ENCODE measurements at places on chromosomes 2 and 18.
A peak's percentile ranks its signal among the peaks of the same experiment; 100 is the strongest.

- no peak for DNase-seq
These were observed 72.2 kb upstream of the CHRNA1 start for GRCh38 chr2:174836377-174836994.

GRCh38 chr2:233173115-233173514 is 78.4 kb upstream of the ATG16L1 start:
- DNase-seq, result no peak

GRCh38 chr2:54524226-54524991 is 68.3 kb downstream of the SPTBN1 start:
- peak; percentile 43 for DNase-seq

DNA sequence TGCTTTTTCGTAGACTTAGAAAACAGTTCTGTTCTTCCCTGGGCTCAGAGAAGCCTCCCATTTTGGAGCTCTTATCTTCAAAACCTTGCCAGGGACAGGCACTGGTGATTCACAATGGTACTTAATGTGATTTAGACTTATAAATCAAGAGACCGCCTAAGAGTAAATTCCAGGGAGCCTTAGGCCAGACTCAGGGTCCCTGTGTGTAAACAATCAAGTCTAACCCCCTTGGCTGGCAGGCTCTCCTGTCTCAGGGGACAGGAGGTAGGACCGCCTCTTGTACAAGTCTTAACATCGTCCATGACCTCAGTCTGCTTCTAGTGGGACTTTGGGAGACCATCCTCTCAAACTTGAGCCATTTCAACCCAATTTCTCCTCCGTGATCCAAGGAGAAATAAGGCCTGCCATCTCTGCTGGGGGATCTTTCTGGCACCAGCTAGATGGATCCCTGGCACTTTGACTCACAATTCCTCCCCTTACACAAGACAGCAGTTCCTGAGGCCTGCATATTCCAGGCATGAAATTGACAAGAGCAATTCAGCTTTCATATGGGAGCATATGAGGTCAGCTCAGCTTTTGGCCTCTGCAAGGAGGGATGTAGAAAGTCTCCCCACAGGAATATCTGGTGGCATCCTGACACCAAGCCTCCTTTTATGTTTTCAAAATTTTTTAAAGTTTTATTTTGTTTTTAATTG is 487.0 kb downstream of the TNS1 start:
- no peak for DNase-seq

Data from activated CD4-positive, alpha-beta memory T cell treated with anti-CD3 and anti-CD28 coated beads for 36 hours (primary cell).